ENCODE measurements at places on chromosomes 5 and 9.

DNA sequence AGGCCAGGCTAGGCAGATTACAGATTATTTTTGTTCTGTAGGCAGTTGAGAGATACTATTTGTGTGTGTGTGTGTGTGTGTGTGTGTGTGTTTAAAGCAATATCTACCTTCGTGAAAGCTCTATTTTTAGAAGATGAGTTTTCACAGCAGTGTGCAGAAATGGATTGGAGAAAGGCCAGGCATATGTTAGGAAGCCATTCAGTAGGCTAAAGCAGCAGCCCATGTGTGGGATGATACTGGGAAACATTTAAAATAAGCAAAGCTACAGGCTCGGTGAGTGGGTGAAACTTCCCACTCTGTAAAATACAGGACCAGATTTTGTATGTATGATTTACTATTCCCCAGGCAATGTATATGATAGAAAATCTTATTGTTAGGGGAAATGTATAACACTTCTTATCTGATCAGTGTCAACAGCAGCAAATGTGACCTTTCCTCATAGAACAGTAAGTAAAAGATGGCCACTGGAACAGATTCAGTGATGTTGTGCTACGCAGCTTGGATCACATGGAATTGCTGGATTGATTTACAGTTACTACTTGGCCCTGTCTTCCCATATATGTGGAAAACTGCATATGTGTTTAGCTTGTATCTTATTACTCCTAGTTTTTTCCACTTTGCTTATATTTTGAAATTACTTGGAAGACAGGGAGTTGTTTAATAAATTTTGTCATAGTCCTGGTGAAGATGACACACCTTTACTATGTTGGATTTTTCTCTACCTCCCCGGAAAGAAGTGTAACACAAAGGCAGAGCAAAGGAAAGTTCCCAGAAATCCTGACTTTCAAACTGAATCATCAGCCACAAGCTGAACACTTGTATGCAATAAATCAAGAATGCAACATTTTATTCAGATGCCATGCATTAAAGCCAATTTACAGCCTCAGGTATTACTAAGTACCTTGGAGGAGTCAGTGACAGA, 1077.7 kb upstream of the SEMA6A start:
- DNase-seq: no peak

DNA sequence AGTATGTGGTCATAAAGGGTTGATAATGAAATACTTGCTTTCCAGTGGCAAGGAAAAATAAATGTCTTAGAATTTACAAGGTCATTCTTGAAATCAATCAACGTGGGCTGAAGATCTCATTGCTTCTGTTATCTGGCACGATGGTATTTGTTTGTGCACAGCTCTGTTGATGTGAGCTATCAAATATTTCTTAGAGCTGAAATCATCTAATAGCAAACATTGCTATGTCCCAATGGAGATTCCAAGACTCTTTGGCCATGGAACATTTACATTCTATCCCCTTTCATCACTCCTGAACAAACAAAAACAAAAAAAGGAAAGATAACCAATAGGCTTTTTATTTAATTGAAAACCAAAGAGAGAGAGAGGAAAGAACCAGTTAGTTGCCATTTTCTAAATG, 111.5 kb upstream of the CCDC152 start:
- DNase-seq: no peak

GRCh38 chr5:114311968-114312367, 49.9 kb upstream of the KCNN2 start:
- DNase-seq: no peak

GRCh38 chr9:14213504-14213903, 100.4 kb downstream of the NFIB start:
- DNase-seq: no peak

- DNase-seq: no peak
Measured at GRCh38 chr5:94420885-94421284, 197.5 kb downstream of the KIAA0825 start.

- no peak for DNase-seq
Measured at GRCh38 chr5:52692606-52693005, 95.1 kb upstream of the ITGA1 start.

GRCh38 chr9:9855177-9856078, 757.4 kb downstream of the PTPRD start:
- peak; percentile 17 for DNase-seq

DNA sequence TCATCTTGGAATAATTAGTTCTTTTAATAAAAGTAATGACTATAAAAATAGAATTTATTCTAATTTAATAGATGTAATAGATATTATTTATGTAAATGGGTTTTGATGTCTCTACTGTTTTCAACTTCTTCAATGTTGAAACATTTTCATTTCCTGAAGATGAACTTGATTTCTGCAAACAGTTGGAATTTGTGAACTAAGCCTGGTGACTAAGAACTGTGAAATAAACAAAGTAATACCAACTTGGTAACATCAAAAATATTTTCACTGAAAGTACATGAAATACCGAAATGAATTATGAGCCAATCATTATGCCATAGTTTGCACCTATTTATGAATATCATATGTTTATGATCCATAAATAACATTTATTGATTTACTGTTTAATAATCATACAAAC, 143.8 kb upstream of the FGF10 start:
- no peak for DNase-seq

DNA sequence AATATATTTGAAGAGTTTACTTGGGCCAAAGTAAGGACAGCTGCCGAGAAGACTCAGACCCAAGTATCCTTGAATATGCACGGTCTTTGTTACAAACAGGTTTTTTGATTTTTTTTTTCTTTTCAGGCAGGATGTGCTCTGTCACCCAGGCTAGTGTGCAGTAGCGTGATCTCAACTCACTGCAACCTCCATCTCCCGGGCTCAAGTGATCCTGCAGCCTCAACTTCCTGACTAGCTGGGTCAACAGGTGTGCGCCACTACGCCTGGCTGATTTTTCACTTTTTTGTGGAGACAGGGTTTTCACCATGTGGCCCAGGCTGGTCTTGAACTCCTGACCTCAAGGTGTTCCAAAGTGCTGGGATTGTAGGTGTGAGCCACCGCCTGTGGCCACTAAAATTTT, 27.4 kb downstream of the JMY start:
- peak; percentile 64 for DNase-seq

DNA sequence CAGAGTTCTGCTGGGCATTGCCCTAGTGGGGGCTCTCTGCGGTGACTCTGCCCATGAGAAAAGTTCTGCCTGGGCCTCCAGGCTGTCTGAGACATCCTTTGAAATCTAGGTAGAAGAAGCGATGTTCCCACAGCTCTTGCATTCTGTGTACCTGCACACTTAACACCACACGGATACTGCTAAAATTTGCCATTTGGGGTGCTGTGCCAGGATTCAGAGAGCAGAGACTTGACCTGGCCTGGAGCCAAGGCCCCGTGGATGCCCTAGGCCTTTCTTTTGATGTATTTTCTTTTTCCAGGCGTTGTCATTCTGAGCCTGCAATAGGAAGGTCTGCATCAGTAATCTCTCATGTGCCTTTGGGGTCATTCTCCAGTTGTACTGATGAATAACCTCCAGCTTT, 89.3 kb upstream of the IL12B start:
- DNase-seq: peak; percentile 15

- no peak for DNase-seq
Measured at GRCh38 chr5:167633931-167634341, 657.5 kb upstream of the WWC1 start.

- no peak for DNase-seq
Measured at GRCh38 chr5:147780924-147781573, 1.5 kb downstream of the JAKMIP2 start.

All from thyroid gland (tissue), 4 donors.